ENCODE measurements at places on chromosomes 3 and 15.

DNA sequence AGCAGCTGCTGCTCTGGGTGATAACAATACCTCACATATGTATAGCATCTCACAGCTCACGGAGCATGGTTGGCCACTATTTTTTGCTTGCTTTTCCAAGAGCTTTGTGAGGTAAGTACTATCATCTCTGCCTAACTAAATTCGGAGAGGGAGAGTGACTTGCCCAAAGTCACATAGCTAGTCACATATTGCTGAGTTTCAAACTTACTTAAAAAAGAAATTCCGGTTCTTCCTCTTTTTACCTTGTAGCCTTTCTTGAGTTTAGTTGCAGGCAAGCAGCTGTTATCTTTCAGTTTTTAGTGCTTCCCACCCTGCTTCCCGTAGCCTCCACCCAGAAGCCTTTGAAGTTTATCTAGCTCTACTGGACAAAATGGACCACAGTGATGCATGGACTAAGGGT lies 309.2 kb downstream of the PDCD6IP start:
- DNase-seq: no peak

GRCh38 chr3:54476891-54477290 lies 354.5 kb downstream of the CACNA2D3 start:
- no peak for DNase-seq

GRCh38 chr3:111215481-111215880 lies 143.9 kb downstream of the NECTIN3 start:
- DNase-seq: peak; percentile 79

- peak; percentile 83 for DNase-seq
These were observed 339.9 kb upstream of the DPH6 start for GRCh38 chr15:35885870-35886269.

- DNase-seq: no peak
These were observed 68.0 kb downstream of the SLTM start for GRCh38 chr15:58865425-58865880.

- peak; percentile 97 for DNase-seq
These were observed 194.3 kb downstream of the BCHE start for GRCh38 chr3:165642761-165643420.

- no peak for DNase-seq
These were observed 30.8 kb downstream of the MUC20 start for GRCh38 chr3:195751560-195751959.

DNA sequence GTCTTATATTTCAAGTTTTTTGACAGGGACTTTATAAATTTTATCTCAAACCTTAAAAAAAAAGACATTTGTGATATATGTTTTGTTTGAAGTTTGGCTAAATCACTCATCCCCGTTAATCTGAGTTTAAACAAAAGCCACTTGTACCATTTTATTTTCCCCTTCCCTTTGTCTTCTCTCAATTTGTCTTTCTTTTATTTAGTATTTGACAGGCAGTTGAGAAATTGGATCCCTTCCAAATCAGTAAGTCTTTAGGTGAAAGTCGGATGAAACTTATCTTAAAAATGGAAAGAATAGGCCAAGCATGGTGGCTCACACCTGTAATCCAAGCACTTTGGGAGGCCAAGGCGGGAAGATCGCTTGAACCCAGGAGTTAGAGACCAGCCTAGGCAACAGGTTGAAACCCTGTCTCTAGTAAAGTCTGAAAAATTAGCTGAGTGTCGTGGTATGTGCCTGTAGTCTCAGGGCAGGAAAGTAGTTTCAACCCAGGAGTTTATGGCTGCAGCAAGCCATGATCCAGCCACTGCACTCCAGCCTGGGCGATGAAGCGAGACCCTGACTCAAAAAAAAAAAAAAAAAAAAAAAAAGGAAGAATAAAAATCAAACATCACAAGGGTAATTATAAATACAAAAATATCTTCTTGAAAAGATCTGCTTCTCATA lies 394.6 kb upstream of the TPM1 start:
- DNase-seq: no peak

DNA sequence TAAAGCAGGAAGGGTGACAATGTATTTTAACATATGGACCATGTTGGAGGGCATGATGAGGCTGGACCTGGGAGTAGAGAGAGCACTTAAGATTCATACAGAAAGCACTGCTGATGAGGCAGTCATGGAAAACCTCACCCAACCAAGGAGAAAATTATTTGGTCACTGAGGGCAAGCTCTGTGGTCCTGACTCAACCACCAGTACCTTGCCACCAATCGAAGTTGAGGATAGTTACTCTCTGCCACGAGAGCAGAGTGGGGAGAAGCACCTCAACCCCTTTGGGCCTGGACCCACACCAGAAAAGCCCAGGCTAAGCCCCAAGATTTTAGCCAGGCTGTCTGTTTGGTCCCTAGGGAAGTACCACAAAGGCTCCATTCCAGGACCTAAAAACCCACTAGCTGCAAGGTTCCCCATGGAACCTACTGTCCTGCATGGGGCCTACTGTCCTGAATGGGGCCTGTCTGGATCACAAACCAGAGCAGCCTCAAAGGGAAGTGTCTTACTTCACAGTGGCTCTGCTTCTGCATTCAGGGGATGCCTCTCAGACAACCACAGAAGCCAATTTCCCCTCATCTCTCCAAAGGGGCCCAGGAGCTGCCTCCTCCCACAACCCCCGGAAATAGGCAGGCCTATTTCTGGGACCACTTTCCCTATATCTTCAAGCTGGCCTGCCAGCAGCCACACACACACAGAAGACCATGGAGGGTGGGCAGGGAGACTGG lies 4.2 kb downstream of the CCDC71 start:
- no peak for DNase-seq

GRCh38 chr3:133113526-133113925 lies 75.3 kb downstream of the TMEM108 start:
- peak; percentile 29 for DNase-seq

- no peak for DNase-seq
These were observed 35.6 kb upstream of the MECOM start for GRCh38 chr3:169699070-169699469.

GRCh38 chr3:8663177-8664061 lies 18.8 kb upstream of the SSUH2 start:
- peak; percentile 79 for DNase-seq

- no peak for DNase-seq
These were observed 301.3 kb downstream of the IL20RB start for GRCh38 chr3:137259089-137259488.

DNA sequence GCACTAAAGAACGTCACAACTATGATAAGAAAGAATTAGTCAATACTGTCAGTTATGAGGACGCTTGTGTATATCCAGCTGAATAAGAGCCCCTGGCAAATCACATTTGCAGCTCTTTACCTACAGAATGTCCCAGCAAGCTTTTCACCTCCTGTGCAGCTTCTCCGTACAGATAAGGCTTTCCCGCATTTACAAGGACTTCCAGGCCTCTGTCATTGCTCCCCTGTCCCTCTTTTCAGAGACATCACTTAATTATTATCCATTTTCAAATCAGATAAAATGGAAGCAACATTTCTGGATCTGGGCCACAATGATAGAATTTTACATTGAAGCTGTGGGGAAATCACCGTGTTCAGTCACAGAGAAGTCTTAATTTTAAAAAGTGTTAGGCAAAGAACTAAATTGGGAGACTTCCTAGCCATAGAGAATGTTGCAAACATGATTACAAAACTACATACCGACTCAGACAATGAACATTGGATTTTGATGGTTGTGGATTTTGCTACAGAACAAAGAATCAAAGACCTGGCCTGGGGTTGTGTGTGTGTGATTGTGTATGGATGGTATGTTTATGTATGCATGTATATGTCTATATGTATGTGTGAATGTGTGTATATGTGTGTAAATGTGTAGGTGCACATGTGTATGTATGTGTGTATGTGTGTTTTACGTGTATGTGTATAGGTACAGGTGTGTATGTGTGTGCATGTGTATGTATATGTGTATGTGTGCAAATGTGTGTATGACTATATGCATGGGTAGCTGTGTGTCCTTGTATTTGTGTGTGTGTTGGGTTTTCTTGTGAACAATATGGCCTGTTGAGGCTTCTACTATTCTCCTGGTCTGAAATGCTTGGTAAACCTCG lies 41.5 kb downstream of the MGLL start:
- no peak for DNase-seq

DNA sequence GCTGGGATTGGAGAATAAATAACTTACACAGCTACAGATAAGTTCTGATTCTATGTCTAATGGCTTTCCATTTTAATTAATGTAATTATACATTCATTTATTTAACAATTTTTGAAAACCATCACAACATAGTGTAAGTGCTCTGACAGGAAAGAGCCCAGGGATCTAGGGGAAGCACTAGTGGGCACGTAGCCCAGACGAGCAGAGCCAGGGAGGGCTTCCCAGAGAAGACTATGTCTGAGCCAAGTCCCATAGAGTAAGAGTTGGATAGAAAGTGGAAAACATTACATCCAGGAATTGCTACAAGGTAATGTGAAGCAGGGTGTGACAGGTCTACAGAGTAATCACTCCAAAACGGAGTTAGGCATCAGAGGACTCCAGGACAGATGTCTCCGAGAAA lies 2.9 kb upstream of the HGD start:
- no peak for DNase-seq

DNA sequence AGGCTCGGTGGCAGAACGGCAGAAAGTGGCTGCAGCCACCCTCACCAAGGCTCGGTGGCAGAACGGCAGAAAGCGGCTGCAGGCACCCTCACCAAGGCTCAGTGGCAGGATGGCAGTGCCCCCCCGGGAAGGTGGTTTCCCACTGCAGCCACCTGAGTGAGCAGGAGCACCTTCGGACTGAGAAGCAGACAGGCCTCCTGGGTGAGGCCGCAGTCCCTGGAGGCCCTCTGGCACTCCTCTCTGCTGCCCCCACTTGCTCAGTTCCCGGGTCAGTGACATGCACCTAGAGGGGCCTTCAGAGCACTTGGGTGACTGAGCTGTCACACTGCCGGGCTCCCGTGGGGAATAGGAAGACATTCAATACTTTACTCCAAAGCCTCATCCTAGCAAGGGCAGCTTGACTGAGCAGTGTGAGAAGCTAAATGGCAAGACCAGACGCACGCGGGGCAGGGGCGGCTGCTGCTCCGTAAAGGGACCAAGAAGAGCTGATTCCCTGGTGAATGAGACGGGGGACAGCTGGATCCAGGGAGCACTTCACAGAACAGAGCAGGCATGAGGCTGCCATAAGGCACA lies 62.7 kb downstream of the PCSK6 start:
- DNase-seq: no peak

DNA sequence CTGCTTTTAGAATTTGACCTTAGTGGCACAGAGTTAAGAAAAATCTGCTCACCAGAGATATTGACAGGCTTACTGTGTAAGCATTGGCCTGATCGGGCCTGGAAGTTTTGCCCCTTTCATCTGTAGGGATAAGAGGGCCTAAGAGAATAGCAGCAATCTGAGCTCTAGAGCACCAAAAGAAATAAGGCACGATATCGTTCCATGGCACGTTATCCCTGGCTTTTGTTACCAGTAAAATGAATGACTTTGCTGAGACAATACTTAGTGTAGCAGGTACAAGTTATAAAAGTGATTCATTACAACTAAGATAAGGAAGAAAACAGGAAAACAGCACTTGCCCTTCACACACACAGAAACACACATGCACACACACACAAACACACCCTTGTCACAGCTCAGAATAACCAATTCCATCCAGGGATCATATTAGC lies 5.0 kb downstream of the THBS1 start:
- peak; percentile 9 for DNase-seq

DNA sequence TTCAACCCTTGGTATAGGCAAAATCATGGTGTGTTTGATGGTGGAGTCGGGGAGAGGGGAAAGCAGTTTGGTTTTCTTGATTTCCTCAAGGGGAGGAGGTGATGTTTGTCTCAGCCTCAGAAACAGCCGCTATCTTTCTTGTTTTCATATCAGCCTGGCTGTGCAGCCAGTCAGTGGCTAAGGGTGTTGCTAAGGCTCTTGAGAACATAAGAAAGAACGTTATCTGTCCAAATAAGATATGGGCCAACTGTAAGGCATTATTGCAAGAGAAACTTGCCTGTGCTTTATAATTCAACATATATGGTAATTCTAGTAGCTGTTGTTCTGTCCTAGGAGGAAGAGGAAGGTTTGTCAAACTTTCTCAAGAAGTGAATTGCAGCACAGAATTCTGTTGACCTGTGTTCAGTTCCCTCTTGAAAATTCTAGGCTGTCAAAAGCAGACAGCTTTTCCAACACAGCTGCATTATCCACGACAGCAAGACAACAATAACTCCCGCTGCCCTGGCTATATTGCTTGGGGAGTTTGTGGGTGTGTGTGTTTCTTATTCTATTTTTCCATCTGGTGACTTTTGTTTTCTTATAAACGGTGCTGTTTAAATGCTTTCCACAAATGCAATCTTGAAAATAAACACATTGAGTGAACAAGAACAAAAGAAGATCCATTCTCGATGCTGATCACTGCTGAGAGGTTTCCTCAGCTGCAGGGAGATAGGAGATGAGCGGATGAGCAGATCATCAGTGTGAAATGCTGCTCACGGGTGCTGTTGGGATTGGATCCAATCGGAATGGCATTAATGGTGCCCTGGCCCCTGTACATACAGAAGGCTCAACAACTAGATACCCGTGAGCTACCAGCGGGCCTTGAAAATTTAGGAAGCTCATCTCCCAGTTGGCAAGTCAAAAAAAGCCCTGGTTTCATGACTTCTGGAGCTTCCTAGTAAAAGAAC lies 90.8 kb upstream of the TNFAIP8L3 start:
- DNase-seq: no peak

GRCh38 chr15:41847206-41847605 lies 8.6 kb downstream of the PLA2G4B start:
- DNase-seq: no peak

DNA sequence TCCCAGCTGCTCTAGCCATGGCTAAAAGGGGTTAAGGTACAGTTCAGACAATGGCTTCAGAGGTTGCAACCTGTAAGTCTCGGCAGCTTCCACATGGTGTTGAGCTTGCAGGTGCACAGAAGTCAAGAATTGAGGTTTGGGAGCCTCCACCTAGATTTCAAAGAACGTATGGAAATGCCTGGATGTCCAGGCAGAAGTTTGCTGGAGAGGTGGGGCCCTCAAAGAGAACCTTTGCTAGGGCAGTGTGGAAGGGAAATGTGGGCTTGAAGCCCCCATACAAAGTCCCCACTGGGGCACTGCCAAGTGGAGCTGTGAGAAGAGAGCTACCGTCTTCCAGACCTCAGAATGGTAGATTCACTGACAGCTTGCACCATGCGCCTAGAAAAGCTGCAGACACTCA lies 73.7 kb downstream of the STT3B start:
- no peak for DNase-seq

DNA sequence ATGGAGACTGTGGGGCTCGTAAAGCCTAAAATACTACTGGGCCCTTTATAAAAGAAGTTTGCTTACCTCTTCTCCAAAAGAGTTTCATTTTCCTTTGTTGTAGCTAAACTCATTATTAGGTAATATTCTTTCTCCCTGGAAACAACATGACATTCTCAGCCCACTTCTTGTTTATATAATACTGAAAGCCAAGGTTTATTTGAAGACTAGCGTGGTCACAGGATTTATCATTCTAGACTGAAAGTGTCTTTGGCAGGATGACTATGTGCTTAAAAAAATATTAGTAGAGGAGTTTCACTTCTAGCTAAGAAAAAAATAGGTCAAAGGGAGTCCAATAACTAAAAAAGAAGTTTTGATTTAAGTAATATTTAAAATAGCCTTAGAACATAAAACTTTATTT lies 1085.2 kb upstream of the CADM2 start:
- DNase-seq: no peak

GRCh38 chr15:40110866-40111550 lies 2.3 kb upstream of the BMF start:
- no peak for DNase-seq

GRCh38 chr3:178847190-178847589 lies 224.4 kb downstream of the ZMAT3 start:
- no peak for DNase-seq

Measured in bronchial epithelial cell (primary cell).